Non-pigmented ciliary epithelial cell (primary cell): ENCODE measurements at places on chromosomes 2 and 18.

DNA sequence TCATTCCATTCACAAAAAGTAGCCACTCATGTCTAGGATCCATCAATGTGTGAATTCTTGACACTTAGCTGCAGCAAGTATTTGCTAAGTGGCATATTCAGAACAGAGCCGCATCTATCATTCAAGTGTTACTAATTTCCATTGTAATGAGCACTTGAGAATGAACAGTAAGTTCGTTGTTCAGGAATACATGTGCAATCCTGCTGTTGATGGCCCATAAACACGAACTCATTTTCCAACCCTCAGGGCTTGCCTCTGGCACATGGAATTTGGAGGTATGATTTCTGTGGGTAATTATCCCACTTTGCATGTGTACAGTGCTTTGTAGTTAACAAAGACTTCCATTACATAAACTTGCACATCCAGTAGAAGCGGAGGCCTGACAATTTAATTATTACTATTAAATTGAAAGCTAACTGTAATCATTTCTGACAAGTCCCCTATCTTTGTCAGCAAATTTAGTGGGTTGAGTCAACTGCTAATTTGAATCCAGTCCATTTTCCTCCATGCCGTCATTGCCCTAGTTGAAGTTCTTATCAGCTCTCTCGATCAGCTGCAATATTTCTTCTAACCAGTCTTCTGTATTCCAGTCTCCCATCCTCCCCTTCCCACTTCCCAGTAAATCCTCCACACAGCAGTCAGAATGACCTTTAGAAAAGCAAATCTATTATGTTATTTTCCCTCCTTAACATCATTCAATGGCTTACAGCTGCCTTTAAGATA lies 116.0 kb upstream of the AQP4 start:
- no peak for DNase-seq

- peak; percentile 30 for DNase-seq
These were observed 258.8 kb upstream of the NRXN1 start for GRCh38 chr2:51290725-51291124.

GRCh38 chr2:223526106-223526505 lies 76.1 kb downstream of the SCG2 start:
- DNase-seq = no peak

- no peak for DNase-seq
These were observed 77.6 kb upstream of the SEC11C start for GRCh38 chr18:59061914-59062642.

GRCh38 chr2:214569419-214570035 lies 158.7 kb downstream of the VWC2L start:
- DNase-seq = no peak

DNA sequence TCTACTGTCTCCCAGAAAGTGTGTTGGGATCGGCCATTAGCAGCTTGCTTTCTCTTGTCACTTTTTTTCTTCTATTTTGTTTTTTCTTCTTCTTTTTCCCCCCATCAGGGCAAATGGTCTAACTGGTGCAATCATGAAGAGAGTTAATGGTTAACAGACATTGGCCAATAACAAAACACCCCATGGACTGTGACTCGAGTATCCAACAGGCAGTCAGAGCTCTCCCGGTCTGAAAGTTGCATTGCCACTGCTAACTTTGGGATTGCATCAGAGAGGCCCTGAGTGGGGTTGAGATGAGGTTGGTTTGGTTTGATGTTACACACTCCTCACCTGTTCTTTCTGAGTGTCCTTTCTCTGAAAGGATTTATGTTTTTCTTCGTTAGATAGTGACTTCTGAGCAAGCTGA lies 12.9 kb upstream of the SNORC start:
- no peak for DNase-seq

- no peak for DNase-seq
These were observed 7.6 kb upstream of the CHST10 start for GRCh38 chr2:100425107-100425506.

GRCh38 chr2:40450796-40451430 lies 977 bp downstream of the SLC8A1 start:
- DNase-seq = no peak

GRCh38 chr18:74005320-74006109 lies 142.1 kb downstream of the FBXO15 start:
- no peak for DNase-seq

GRCh38 chr2:70887208-70887549 lies 48.5 kb upstream of the ATP6V1B1 start:
- no peak for DNase-seq

DNA sequence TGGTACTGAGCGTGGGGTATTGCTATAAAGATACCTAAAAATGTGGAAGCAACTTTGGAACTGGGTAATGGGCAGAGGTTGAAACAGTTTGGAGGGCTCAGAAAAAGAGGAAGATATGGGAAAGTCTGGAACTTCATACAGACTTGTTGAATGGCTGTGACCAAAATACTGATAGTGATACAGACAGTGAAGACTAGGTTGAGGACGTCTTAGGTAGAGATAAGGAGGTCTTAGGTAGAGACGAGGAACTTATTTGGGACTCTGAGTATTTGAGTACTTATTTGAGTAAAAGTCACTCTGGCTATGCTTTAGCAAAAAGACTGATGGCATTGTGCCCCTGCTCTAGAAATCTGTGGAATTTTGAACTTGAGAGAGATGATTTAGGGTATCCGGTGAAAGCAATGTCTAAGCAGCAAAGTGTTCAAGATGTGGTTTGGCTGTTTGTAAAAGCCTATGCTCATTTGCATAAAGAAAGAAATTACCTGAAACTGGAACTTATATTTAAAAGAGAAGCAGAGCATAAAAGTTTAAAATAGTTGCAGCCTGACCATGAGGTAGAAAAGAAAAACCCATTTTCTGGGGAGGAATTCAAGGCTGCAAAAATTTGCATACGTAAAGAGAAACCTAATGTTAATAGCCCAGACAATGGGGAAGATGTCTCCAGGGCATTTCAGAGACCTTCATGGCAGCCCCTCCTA lies 219.6 kb downstream of the PDE1A start:
- no peak for DNase-seq

- no peak for DNase-seq
These were observed 22.8 kb upstream of the RUFY4 start for GRCh38 chr2:218046238-218046637.

GRCh38 chr2:196954001-196954400 lies 27.5 kb upstream of the PGAP1 start:
- DNase-seq = no peak

DNA sequence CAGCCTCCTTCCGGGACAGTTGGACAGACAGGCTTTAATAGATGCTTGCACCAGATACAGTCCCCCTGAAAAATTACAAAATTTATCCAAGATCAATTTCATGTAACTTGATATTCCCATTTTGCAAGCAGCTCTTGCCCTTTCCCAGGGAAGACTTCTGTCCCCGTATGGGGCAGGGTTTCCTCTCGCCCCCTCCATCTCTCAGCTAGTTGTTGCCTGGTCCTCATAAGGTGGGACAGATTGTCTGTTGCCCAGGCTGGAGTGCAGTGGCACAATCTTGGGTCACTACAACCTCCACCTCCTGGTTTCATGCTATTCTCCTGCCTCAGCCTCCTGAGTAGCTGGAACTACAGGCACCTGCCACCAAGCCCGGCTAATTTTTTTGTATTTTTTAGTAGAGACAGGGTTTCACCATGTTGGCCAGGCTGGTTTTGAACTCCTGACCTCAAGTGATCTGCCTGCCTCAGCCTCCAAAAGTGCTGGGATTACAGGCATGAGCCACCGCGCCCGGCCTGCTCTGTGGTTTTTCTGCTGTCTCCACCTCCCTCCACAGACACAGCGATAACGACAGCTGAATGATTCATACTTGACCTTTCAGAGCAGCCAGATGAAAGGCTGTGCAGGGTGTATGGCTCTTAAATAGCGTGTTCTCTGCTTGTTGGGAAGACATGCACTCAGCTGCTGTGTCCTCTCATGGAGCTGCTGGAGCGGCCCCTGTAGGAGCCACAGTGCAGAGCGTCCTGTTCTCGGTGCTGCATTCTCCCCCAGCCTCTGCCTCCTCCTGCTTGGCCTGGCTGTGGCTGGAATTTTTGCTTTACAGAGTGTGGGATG lies 61.4 kb downstream of the TTC39C start:
- peak; percentile 97 for DNase-seq
